Mesothelial cell of epicardium (in vitro differentiated cells): ENCODE measurements at places on chromosomes 12 and 14. TPM values are rescaled to one million over a fixed set of nuclear protein-coding genes. Genes with fewer than 3 reads are reported as not detected.

GRCh38 chr14:105275267-105275946 lies 25.4 kb downstream of the BRF1 start:
- H3K27me3 ChIP-seq = no peaks in the 10 kb centered on the region
- H3K36me3 ChIP-seq = peaks cover 3% of the 10 kb centered on the region
- no peak overlapping the region for H3K4me3 ChIP-seq
- H3K27ac ChIP-seq = peak overlapping the region; percentile 73
- H3K4me1 ChIP-seq = peaks cover 26% of the 10 kb centered on the region
- DNase-seq = no peak

- no peaks in the 10 kb centered on the region for H3K27me3 ChIP-seq
- H3K4me3 ChIP-seq = peak overlapping the region; percentile 20
- peaks cover 91% of the 10 kb centered on the region for H3K4me1 ChIP-seq
- DNase-seq = no peak
- peak overlapping the region; percentile 99 for H3K27ac ChIP-seq
- no peaks in the 10 kb centered on the region for H3K36me3 ChIP-seq
These were observed 30.6 kb upstream of the RPLP0 start for GRCh38 chr12:120231316-120232011.

DNA sequence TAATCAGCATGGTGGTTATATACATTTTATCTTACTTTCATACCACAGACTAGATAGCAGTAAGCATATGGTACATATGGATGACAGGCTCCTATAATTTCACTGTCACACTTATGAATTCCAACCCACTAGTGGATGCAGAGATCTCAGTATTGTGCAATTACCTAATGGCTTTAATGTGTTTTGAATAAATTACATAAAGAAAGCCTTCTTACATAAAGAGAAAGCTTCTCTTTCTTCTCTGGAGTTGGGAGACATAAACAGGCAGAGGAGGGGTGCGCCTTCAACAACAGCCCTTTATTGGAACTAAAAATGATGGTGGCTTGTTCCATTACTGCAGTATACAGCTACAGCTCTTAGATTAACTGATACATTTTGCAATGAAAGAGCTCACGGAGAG lies 52.6 kb downstream of the SAV1 start:
- no peak for DNase-seq
- no peaks in the 10 kb centered on the region for H3K27me3 ChIP-seq
- no peaks in the 10 kb centered on the region for H3K36me3 ChIP-seq

- H3K4me1 ChIP-seq = peaks cover 13% of the 10 kb centered on the region
- no peak overlapping the region for H3K27ac ChIP-seq
- H3K27me3 ChIP-seq = no peaks in the 10 kb centered on the region
- H3K36me3 ChIP-seq = no peaks in the 10 kb centered on the region
- no peak overlapping the region for H3K4me3 ChIP-seq
These were observed 348.3 kb downstream of the ZFP36L1 start for GRCh38 chr14:68444449-68445168.

- DNase-seq = no peak
- H3K36me3 ChIP-seq = no peaks in the 10 kb centered on the region
- no peaks in the 10 kb centered on the region for H3K4me1 ChIP-seq
- no peak overlapping the region for H3K27ac ChIP-seq
- no peak overlapping the region for H3K4me3 ChIP-seq
These were observed 345.9 kb downstream of the BCL11B start for GRCh38 chr14:98926146-98926545.

- no peaks in the 10 kb centered on the region for H3K4me1 ChIP-seq
- no peaks in the 10 kb centered on the region for H3K36me3 ChIP-seq
- H3K4me3 ChIP-seq = no peak overlapping the region
- H3K27me3 ChIP-seq = peaks cover 7% of the 10 kb centered on the region
- no peak for DNase-seq
These were observed 55.5 kb downstream of the FAM222A start for GRCh38 chr12:109768901-109769670.

DNA sequence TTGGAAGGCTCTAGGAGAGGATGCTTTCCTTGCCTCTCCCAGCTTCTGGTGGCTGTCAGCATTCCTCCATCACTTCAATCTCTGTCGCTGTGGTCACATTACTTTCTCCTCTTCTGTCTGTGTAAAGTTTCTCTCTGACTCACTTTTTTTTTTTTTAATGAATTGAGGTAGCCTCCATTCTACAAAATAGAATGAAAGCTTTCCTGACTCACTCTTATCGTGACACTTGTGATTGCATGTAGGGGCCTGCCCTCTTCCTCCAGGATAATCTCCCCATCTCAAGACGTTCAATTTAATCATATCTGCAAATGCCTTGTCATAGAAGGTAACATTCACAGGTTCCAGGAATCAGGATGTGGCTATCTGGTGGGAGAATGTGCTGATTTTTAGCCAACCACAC lies 153.5 kb upstream of the HMGA2 start:
- DNase-seq = no peak
- H3K4me3 ChIP-seq = no peak overlapping the region
- H3K4me1 ChIP-seq = peaks cover 25% of the 10 kb centered on the region

- H3K27ac ChIP-seq = no peak overlapping the region
- no peak overlapping the region for H3K4me3 ChIP-seq
- peaks cover 6% of the 10 kb centered on the region for H3K36me3 ChIP-seq
- no peaks in the 10 kb centered on the region for H3K27me3 ChIP-seq
These were observed 5.6 kb downstream of the TCTN1 start for GRCh38 chr12:110619534-110619953.

- no peak overlapping the region for H3K27ac ChIP-seq
- peaks cover 29% of the 10 kb centered on the region for H3K27me3 ChIP-seq
- no peak for DNase-seq
- H3K4me3 ChIP-seq = no peak overlapping the region
These were observed 29.3 kb upstream of the PEX5 start for GRCh38 chr12:7160183-7160582.

DNA sequence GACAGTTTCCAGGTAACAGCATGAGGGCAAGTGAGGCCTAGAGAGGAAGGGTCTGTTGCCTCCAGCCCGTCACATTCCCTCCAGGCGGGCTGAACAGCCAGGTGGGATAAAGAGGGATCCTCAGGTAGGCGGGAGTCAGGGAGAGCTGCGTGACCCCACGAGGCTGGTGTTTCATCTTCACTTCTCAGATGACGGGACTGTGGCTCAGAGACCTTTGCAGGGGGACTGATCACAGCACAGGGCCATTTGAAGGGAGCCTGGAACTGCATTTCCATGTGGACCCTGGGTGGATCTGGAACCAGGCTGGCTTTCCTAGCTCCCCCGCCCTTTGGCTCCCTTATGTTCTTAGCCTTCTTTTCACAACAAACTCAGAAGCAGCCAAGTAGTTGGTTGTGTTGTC lies 37.4 kb downstream of the SH2B3 start:
- H3K27ac ChIP-seq = no peak overlapping the region
- H3K4me3 ChIP-seq = no peak overlapping the region
- H3K4me1 ChIP-seq = peaks cover 7% of the 10 kb centered on the region
- H3K36me3 ChIP-seq = peaks cover 25% of the 10 kb centered on the region
- no peaks in the 10 kb centered on the region for H3K27me3 ChIP-seq

DNA sequence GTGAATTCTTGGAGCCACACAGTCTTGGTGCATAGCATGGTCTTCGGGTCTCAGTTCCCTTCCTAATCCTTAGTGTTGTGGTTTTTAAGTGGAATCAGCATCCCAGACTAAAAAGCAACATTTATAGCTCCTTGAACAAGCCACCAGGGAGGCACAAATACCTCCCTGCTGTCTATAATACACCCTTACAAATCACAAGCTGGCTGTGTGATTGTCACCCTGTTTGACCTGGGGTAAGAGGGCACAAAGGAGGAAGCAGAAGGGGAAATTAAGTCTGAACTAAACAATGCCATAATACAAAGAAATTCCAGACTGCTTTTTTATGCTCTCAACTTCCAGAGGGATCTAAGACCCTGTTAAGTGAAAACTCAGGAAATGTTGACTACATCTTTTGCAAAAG lies 7.7 kb upstream of the MMP19 start:
- H3K4me3 ChIP-seq = no peak overlapping the region
- H3K27me3 ChIP-seq = peaks cover 5% of the 10 kb centered on the region
- no peak for DNase-seq
- peaks cover 17% of the 10 kb centered on the region for H3K4me1 ChIP-seq
- no peaks in the 10 kb centered on the region for H3K36me3 ChIP-seq
- H3K27ac ChIP-seq = no peak overlapping the region

GRCh38 chr14:89443042-89443629 lies 26.1 kb upstream of the FOXN3 start:
- H3K36me3 ChIP-seq = no peaks in the 10 kb centered on the region
- no peaks in the 10 kb centered on the region for H3K27me3 ChIP-seq
- DNase-seq = no peak
- no peak overlapping the region for H3K4me3 ChIP-seq

DNA sequence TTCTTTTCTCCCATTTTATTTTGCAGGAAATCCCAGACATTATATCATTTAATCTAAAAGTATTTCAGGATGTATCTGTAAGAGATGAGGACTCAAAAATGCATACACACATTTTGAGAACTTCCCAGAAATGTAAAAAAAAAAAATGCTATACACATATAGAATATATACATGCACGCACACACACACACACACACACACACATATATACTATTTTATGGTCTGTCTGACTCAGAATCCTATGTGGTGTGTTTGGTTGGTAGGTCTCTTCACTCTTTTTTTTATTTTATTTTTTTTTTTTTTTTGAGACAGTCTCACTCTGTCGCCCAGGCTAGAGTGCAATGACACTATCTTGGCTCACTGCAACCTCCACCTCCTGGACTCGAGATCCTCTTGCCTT lies 65.5 kb downstream of the FBXO34 start:
- DNase-seq = no peak
- peak overlapping the region; percentile 97 for H3K27ac ChIP-seq
- H3K36me3 ChIP-seq = no peaks in the 10 kb centered on the region
- H3K4me3 ChIP-seq = peak overlapping the region; percentile 14
- H3K4me1 ChIP-seq = peaks cover 80% of the 10 kb centered on the region
- H3K27me3 ChIP-seq = no peaks in the 10 kb centered on the region

DNA sequence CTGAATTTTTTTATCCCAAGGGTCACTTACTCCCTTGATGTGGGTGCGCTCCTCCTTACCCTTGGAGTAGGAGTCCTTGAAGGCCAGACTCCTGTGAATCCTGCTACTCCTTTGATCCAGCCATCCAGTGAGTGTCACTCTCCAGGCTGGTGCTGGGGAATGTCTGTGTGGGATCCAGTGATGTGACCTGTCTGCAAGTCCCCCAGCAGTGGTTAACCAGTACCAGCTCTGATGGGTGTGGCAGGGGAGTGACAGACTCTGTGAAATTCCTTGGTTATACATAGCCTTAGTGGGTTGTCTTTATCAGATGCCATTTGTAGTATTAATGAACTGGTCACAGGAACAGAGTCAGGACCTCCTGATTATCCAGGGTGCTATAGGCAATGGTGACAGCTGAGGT lies 409.5 kb upstream of the LMO3 start:
- H3K4me3 ChIP-seq = no peak overlapping the region
- H3K36me3 ChIP-seq = no peaks in the 10 kb centered on the region
- no peak overlapping the region for H3K27ac ChIP-seq
- H3K4me1 ChIP-seq = no peaks in the 10 kb centered on the region

DNA sequence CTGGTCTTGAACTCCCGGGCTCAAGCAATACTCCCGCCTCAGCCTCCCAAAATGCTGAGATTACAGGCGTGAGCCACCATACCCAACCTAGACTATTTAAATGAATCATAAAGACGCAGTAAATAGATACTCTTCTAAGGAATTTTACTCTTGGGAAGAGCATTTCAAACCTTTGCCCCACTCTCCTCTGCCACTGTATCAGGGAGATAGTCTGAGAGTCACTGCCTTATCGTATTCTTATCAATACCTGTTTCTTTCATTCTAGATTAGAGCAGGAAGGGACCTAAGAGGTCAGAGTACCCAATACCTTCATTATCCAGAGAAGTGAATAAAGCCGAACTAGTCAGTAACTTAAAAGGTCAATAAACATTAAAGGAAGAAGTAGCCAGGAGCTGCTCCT lies 15.8 kb downstream of the GXYLT1 start:
- H3K4me1 ChIP-seq = peaks cover 16% of the 10 kb centered on the region
- no peak for DNase-seq
- H3K4me3 ChIP-seq = no peak overlapping the region
- no peak overlapping the region for H3K27ac ChIP-seq
- H3K36me3 ChIP-seq = peaks cover 2% of the 10 kb centered on the region
- no peaks in the 10 kb centered on the region for H3K27me3 ChIP-seq

DNA sequence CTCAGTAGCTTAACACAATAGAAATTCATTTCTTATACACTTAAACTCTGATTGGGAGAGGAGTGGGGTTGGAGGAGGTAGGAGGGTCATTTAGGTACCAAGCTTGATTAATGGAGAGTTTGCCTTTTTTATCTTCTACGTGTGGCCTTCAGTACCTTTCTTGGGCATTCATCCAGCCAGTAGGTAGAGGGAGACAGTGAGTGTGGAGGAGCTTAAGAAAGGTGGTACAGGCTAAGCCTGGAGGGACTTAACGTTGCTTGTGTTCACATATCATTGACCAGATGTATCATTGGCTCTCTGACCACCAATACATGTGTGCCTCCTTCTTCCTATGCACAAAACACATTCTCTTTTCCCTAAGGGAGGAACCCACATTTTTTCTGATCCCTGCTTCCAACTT lies 232.9 kb upstream of the CRY1 start:
- H3K4me3 ChIP-seq = no peak overlapping the region
- peaks cover 87% of the 10 kb centered on the region for H3K27me3 ChIP-seq
- no peaks in the 10 kb centered on the region for H3K36me3 ChIP-seq
- H3K4me1 ChIP-seq = peaks cover 4% of the 10 kb centered on the region
- DNase-seq = no peak
- no peak overlapping the region for H3K27ac ChIP-seq

DNA sequence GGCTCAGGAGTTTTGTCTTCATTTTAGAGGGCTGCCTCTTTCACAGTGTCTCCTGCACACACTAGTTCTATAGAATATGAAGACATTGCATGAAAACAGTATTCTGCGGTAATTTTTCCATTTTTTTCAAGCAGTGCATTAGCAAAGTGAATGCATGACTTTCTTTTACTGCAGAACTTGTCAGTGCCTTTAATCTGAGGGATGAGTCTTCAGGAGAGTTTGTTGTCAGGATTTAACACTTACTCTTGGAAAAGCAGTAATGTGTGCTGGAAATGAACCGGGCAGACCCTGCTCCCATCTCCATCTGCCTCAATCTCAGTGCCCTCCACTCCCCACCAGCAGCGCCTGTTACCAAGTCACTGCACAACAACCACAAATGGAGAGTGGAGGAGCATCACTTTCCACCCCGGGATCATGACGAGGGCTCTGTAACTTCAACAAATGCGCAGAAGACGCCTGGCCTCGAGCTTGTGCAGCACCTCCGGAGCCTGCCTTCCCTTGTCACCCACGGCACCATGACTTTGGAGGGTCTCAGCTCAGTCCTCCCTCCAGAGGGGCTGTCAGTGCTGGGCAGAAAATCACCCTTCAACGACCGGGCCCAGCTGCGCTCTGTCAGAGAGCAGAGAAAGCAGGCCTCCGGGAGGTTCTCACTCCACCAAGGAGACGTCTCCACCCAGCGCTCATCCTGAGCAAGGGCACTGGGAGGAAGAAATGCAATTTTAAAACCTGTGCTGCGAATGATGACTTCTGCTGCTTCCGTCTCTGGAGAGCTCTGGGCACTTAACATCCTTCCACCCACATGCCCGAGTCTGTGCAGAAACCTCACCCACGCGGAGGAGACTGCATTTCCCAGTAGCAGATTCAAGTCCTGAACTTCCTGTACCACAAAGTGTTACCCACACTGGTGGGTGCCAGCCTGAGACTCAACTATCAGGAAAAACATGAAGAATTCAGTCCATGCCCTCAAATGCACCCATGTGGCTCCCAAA lies 255.7 kb downstream of the ADGRD1 start:
- no peak overlapping the region for H3K4me3 ChIP-seq
- H3K27me3 ChIP-seq = peaks cover 18% of the 10 kb centered on the region
- H3K36me3 ChIP-seq = no peaks in the 10 kb centered on the region
- H3K27ac ChIP-seq = no peak overlapping the region

- peak overlapping the region; percentile 10 for H3K27ac ChIP-seq
- DNase-seq = no peak
- peaks cover 27% of the 10 kb centered on the region for H3K36me3 ChIP-seq
- H3K4me3 ChIP-seq = no peak overlapping the region
- H3K4me1 ChIP-seq = peaks cover 14% of the 10 kb centered on the region
These were observed 97.1 kb downstream of the BCL2L14 start for GRCh38 chr12:12167847-12168246.

Gene GLI1
- 6.0 to 10.1 TPM (median 8.4 TPM) in 3 replicates for total RNA-seq

Gene CDK2
- total RNA-seq = 52.0 to 54.0 TPM (median 52.4 TPM) in 3 replicates

Gene AQP6
- 0.11 to 0.16 TPM (median 0.11 TPM) in 3 replicates for total RNA-seq
